ENCODE measurements at places on chromosomes 12 and 14. TPM values are rescaled to one million over a fixed set of nuclear protein-coding genes. Genes with fewer than 3 reads are reported as not detected.

PTPRO gene
- total RNA-seq: under 0.01 TPM

WNT1 gene
- total RNA-seq: not detected

KRT83 gene
- not detected for total RNA-seq

P2RX2 gene
- total RNA-seq: not detected

HCAR3 gene
- total RNA-seq: not detected

ATP5MC2 gene
- total RNA-seq: 72.2 TPM

RIPK3 gene
- total RNA-seq: 0.32 TPM

ERBB3 gene
- 1.7 TPM for total RNA-seq

CCDC175 gene
- not detected for total RNA-seq

ISM2 gene
- total RNA-seq: under 0.01 TPM

BATF gene
- not detected for total RNA-seq

CFAP73 gene
- not detected for total RNA-seq

PPP4R4 gene
- total RNA-seq: under 0.01 TPM

CPNE6 gene
- not detected for total RNA-seq

OR4Q2 gene
- not detected for total RNA-seq

ST8SIA1 gene
- total RNA-seq: 1.3 TPM

GPR84 gene
- not detected for total RNA-seq

ULK1 gene
- 11.7 TPM for total RNA-seq

SIX1 gene
- total RNA-seq: under 0.01 TPM

FBXO33 gene
- total RNA-seq: 19.4 TPM

NDUFA12 gene
- 137 TPM for total RNA-seq

SLCO1A2 gene
- total RNA-seq: 0.32 TPM

ADCY6 gene
- total RNA-seq: 39.6 TPM

KCNH5 gene
- under 0.01 TPM for total RNA-seq

All from fibroblast of villous mesenchyme (primary cell).